ENCODE measurements at places on chromosomes 6 and 20. TPM values are rescaled to one million over a fixed set of nuclear protein-coding genes. Genes with fewer than 3 reads are reported as not detected.

CEBPB gene
- total RNA-seq = 34.6 TPM

CFAP206 gene
- total RNA-seq = not detected

SNPH gene
- total RNA-seq = 3.6 TPM

ZNF391 gene
- 0.73 TPM for total RNA-seq

ENPP5 gene
- 0.58 TPM for total RNA-seq

MCCD1 gene
- total RNA-seq = not detected
